ENCODE measurements at places on chromosomes 16 and 17.
A peak's percentile ranks its signal among the peaks of the same experiment; 100 is the strongest.

GRCh38 chr16:27582883-27583282 lies 32.9 kb downstream of the KATNIP start:
- DNase-seq = no peak

DNA sequence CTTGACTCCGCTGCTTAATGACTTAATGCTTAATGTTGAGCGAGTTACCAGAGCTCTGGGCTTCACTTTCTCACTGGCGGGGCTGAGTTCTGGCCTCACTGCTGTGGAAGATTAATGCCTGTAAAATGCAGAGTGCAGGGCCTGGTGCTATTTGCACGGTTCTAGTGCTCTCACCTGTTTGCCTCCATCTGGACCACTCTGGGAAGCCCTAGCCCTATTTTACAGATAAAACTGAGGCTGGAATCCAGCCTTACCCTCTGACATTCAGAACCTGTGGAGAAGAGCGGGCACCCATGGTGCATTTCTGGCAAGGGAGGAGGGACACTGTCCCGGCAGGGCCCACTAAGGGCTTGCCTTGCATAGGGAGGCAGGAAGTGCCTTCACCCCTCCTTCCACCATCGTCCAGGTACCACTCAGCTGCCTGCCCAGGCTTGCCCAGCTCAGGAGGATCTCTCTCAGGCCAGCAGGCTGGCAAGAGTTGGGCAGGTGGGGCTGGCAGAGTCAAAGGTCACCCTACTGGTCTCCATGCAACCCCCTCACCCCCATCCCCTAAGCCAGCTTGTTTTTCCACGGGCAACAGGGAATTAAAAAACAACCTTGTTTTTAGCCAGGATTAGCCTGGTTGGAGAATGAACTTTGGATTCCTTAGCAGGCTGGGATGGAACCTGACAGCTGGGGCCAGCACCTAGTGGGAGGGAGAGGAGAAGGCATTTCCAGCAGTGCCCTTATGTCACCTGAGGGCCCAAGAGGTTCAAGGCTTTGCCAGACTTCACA lies 4.1 kb upstream of the UBALD1 start:
- DNase-seq = no peak

- DNase-seq = no peak
These were observed 9.0 kb upstream of the MYCBPAP start for GRCh38 chr17:50499270-50499669.

- DNase-seq = no peak
These were observed 2.6 kb upstream of the OMG start for GRCh38 chr17:31299624-31300023.

- peak; percentile 71 for DNase-seq
These were observed 20.0 kb upstream of the KIF19 start for GRCh38 chr17:74305865-74306654.

- DNase-seq = no peak
These were observed 149.1 kb downstream of the VPS53 start for GRCh38 chr17:565521-565920.

- DNase-seq = no peak
These were observed 180.0 kb downstream of the TOX3 start for GRCh38 chr16:52366983-52367382.

DNA sequence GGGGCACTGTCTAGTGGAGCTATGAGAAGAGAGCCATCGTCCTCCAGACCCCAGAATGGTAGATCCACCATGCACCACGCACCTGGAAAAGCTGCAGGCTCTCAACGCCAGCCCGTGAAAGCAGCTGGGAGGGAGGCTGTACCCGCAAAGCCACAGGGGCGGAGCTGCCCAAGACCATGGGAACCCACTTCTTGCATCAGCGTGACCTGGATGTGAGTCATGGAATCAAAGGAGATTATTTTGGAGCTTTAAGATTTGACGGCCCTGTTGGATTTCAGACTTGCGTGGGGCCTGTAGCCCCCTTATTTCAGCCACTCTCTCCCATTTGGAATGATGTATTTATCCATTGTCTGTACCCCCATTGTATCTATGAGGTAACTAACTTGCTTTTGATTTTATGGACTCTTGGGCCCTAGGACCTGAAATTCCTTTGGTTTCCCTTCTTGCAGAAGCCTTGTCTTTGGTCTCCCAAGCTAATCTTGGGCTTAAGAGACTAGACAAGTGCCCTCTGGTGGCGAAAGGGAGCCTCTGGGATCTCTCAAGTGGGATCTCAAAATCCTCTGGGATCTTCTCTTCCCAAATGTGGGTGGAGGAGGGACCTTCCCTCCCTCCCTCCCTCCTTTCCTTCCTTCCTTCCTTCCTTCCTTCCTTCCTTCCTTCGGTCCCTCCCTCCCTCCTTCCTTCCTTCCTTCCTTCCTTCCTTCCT lies 58.2 kb upstream of the HAPSTR1 start:
- DNase-seq = peak; percentile 80
